Tibial nerve (tissue), 4 donors: ENCODE measurements at places on chromosomes 5 and 9. TPM values are rescaled to one million over a fixed set of nuclear protein-coding genes. Genes with fewer than 3 reads are reported as not detected.

GRCh38 chr9:8282535-8282934 lies 483.0 kb upstream of the DMAC1 start:
- DNase-seq = no peak

The TMEM250 gene
- total RNA-seq = 24.3 TPM

GRCh38 chr9:128713411-128713780 lies 10.5 kb downstream of the ZDHHC12 start:
- DNase-seq = no peak

GRCh38 chr5:1471240-1471853 lies 26.1 kb upstream of the SLC6A3 start:
- no peak for DNase-seq

GRCh38 chr9:90658181-90658580 lies 15.6 kb upstream of the DIRAS2 start:
- DNase-seq = no peak

The AGXT2 gene
- not detected for total RNA-seq

GRCh38 chr9:16833296-16833835 lies 37.1 kb downstream of the BNC2 start:
- no peak for DNase-seq

DNA sequence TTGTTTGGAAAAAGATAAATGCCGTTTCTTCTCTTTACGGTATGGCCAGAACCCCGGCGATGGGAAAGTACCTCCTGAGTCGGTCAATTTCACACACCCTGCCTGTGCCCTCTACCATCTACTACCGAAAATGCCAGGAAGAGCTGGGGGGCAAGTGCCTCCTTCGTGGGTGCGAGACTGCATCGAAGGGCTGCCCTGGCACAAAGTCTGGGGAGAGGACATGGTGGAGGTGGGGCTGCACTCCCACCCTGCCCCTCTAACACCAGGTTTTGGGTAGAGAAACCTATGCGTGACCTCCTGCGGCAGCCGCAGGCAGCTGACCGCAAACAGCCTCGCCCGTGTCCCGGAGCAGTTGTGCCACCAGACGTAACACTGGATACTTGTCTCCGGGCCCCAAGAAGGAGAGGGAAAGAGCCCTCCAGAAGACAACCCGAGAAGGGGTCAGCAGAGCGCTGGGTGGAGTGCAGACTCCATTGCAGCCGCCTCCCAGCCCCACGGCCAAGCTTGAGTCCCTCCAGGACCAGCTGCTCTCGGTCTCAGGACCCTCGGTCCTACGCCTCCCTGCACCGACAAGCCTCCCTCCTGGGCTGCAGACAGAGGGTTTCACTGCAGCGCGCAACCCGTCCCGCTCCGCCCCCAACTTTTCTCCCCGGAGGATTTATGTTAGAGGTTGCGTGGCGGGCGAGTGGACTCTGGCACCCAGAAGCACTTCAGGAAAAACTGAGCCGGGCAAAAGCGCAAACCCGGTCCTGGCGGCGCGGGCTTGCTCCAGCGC lies 823 bp upstream of the PRDM6 start:
- no peak for DNase-seq

DNA sequence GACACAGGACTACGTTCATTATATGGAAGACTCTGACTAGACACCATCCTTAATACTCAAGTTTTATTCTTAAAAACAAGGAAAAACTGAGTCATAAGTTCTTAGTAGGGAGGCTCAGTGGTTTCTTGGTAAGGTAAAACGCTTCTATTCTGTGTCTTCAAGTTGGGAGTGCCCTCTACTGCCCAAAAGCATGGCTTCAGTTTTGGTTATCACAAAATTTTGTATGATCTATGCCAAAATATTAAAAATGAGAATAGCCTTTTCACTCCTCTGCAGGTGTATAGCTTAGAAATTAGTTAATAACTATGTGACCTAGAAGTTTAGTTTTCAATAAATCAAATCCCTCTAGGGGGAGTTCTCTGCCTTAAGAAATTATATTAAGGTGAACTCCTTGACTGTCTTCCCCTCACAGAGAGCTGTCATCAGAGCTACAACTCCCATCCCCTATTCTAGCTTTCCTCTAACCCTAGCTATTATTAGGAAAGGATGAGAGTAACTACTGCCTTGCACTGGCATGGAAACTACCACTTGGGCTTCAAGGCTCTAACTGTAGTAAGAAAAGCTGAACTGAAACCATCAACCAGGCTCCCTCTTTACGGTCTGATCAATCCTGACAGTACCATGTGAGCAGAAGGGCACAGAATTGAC lies 189.7 kb downstream of the GNAQ start:
- DNase-seq = no peak

- DNase-seq = no peak
Observed at GRCh38 chr9:87189006-87189405, 241.7 kb upstream of the GAS1 start.

The FGF18 gene
- 6.3 TPM for total RNA-seq
